ENCODE measurements at places on chromosomes 1 and 21.

DNA sequence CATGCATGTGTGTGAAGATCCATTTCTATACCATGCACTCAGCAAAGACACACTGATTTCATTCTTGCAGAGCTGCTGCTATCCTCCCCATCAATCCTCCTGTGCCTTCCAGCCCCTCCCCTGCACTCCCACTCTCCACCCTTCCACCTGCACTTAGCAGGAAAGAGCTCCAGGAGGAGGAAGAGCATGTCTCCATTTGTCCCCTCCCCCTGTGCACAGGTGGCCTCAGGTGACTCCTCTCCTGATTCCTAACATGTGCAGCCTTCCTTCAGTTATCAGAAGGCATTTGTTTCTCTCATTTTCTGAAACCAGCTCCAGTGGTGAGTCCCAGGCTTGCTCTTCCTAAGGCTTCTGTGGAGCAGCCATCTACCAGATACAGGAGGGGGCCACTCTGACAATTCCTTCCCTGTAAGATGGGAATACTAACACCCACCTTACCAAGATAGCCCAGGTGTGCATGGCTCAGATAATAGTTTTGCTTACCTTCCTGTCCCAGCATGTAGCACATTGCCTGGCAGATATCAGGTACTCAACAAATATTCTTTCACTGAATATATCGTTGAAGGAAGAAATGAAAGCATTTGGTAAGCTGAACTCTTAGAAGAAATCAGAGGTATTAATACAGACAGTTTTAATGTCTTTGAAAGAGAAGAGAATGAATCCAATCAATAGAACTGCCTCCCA lies 21.9 kb upstream of the FAM3B start:
- no peak for DNase-seq

GRCh38 chr1:48627486-48627885 lies 149.2 kb downstream of the BEND5 start:
- no peak for DNase-seq

GRCh38 chr1:76543495-76543894 lies 323.8 kb upstream of the ST6GALNAC5 start:
- no peak for DNase-seq

DNA sequence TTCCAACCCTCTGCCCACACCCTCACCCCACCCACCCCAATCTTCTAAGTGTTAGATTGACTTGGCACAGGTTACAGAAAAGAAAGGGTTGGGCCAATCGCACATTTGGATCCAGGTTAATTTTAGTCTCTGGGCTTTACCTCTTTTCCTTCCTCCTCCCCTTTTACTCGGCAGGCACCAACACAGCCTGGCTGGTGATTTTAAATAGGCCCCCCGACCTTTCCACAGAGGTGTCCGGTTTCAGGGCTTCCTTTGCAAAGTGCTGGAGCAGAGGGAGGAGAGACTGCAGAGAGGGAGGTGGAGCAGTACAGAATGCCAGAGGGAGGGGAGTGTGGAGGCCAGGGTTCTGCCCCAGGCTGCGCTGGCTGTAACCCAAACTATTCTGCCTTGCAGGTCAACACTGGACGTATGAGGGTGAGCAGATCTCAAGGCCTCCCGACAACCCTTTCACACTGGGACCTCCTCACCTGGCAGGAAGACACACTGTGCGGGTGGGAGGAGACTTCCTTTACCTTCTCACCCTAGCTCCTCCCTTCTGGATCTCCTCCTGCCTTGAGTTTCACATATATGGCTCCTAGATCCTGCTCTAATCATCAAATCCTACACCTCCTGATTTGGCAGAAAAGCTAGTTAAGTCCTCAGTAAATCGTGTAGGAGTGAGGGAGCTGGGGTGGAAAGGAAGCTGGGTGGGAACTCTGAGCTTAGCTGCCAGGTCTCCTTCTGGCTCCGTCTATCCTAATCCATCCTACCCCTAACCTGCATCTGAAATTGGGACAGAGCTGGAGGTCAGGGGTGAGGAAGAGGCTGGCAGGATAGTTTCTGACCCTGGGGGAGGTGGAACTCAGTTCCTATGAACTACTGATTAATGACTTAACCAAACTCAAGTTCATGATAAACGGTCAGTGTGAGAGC lies 2.4 kb downstream of the CA14 start:
- no peak for DNase-seq

DNA sequence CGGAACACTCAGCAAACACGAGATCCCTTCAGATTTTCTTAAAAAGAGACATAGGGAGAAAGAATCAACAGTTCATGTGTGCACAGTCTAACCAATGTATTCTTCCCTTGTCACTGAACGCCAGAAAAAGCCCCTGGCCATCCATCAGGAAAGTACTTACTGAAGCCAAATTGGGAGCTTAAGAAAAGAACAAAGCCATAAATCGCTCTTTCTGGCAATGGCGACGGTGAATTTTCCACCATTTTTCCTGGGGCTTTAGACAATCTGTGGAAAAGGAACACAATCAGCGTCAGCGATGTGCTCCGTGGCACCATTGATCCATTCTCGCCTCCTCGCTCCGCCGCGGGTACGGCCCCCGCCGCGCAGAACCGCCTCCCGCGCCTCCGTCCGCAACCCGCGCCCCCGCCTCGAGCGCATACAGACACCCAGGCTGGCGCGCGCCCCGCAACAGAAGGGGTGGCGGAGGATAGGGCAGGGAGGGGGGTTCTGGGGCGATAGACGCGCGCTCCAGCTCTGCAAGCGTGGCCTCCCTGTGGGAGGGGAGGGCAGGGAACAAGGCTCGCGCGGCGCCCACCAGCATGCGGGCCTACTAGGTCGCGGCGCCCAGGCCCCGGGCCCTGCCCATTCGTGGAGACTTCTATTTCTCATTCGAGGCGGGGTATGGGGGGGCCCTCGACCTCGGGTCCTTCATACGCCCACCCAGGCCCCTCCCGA lies 440 bp downstream of the PIGP start:
- DNase-seq, result peak; percentile 63

DNA sequence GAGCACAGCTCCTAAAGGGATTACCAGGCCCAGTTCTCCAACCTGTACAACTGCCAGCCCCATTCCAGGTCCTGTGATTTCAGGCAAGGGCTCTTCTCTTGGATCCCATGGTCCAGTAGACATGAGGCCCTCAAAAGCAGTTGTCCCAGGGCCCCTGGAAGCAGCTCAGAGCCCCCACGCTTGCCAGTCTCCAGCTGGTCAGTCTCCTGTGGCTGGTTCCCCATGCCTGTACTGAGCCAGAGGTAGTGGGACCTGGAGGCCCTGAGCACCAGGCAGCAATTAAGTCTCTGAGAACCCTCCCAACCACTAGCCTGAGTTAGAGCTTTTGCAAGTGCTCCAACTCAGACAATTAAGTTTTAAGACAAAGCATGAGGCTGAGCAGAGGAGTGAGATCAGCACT lies 36.9 kb downstream of the CDC42BPA start:
- DNase-seq, result no peak

DNA sequence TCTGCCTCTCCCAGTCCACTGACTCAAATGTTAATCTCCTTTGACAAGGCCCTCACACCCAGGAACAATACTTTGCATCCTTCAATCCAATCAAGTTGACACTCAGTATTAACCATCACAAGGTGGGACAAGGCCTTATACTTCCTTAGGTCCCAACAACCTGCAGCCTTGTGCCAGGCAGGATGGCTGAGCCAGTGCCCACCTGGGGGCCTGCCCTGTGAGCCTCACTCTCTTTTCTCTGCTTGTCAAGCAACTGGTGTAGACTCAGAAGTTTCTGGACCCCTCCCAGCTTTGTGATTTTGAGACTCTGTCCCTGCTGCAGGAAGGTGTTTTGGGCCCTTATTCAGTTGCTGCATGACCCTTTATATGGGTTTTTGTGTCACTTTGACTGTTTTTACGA lies 310.0 kb upstream of the C1orf174 start:
- no peak for DNase-seq

DNA sequence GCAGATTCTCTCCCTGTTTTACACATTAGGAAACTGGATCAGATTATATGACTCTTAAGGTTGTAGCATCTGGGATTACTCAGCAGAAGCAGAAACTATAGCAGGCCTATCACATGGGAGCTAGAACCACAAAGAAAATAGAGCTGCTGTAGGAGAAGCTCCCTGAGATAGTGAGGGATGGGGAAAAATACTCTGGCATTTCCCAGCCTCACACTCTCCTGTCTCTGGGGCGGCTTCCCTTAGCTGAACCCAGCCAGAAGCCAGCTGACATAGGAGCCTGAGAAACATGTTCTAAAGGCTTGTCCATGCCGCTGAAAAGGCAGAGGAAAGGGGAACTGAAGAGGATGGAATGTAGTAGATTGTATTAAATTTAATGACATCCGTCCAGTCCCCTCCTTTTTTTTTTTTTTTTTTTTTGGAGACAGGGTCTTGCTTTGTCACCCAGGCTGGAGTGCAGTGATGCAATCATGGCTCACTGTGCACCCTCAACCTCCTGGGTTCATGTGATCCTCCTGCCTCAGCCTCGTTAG lies 76.8 kb upstream of the DNAJC6 start:
- peak; percentile 62 for DNase-seq

DNA sequence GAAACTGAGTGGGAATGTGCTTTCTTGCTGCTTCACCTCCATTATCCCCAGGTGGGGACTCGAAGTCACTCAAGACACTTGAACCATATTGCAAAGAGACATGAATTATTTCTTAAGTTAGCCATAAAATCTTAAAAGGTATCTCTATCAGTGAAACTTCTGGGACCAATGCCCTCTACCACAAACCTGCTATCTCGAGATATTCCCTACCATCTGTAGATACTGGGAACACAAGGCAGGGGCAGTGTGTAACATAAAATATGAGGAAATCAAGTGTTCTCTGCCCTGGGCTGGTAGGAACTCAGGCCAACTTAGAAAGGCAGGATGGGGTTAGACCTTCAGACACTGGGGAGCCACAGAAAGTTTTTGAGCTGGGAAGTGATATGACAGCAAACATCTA lies 1.3 kb upstream of the CD58 start:
- no peak for DNase-seq

GRCh38 chr1:78102916-78103315 lies 57.1 kb downstream of the GIPC2 start:
- no peak for DNase-seq

DNA sequence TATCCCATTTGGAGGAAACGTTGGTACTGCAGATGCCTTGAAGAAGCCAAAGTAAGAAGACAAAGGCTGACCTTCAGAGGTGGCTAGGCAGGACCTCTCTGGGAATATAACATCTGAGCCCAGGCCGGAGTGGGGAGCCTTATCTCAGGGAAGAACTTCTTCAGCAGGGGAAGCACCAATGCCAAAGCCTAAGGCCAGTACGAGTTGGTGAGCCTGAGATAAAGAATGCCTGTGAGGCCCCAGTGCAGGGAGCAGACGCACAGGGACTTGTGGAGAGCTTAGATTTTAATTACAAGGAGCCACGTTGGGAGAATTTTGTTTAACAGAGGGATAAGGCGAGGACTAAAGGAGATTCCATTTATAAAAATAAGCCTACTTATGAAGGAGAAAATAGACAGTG lies 468.8 kb upstream of the RUNX1 start:
- DNase-seq, result no peak

DNA sequence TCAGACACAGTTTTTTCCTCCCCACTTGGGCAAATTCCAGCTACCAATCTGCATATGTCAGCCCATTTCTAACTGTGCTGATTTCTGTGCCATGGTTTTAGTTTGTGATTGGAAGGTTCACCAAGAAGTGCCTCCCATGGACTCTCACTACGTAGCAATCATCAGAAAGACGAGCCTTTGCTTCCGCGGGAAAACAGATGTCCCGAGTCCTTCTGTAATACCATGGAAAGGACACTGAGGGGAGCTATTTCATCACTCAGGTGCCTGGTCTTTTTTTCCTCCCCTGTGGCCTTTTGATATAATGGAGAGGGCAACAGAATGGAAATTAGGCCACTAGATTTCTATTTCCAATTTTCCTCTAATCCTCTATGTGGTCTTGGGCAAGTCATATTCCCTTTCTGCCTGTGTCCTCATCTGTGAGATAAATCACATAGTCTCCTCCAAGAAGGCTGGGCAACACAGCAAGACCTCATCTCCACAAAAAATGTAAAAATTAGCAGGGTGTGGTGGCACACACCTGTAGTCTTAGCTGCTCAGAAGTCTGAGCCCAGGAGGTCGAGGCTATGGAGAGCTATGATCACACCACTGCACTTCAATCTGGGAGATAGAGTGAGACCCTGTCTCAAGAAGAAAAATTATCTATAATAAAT lies 24.8 kb downstream of the LEMD1 start:
- no peak for DNase-seq

DNA sequence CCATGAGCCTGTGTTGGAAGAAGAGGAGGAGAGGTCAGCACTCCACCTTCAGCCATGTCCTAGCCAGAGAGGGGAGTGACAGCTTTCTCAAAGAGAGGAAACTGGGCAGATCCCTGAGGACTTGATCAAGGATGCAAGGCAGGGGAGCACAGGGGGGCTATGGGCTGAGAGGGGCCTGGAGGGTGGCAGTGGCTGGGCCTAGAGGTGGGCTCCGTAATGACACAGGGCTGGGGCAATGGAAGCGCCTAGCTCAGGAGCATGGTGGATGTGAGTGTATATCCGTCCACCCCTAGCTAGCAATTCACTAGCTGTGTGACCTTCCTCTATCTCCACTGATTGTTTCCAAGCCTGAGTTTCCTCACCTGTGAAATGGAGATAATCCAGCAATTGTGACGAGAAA lies 32.6 kb downstream of the NEK2 start:
- no peak for DNase-seq

DNA sequence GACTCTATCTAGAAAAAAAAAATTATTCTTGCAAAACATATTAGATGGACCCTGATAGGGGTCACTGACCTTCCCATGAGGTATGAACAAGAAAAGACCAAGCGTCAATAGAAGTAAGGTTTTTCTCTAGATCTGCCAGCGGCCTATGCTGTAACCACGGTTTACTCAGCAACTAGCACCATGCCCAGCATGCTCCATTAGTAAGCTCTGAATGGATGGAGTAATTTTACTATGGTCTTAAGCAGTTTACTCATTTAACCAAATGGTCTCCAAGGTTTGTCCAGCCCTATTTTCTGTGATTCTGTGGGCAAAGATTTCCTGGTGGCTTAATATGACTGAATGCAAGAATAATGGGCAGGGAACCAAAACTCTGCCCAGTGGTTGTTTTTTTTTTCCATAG lies 113.9 kb downstream of the ADSS2 start:
- DNase-seq, result no peak

DNA sequence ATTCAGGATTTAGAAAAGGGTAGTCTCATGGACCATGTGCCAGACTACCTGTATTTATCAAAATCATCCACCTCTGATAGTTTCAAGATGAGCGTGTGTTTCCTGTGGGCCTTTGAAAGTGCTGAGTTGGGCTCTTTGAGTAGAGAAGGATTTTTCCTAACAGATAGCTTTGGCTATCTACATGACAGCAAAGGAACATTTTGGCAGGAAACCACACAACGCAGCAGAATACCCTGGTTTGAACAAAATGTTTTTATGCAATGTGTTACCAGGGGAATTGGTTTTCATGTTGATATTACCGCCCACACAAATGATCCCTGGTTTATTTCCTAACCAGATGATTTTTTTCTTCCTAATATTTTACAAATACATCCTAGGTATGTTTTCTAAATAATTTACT lies 431.4 kb downstream of the NEGR1 start:
- DNase-seq, result no peak

GRCh38 chr1:71656902-71657301 lies 576.1 kb upstream of the ZRANB2 start:
- no peak for DNase-seq

- DNase-seq, result no peak
Measured at GRCh38 chr1:171345536-171345935, 31.6 kb downstream of the FMO4 start.

Measured in hematopoietic multipotent progenitor cell treated with erythropoietin and hydrocortisone succinate and interleukin-3 and kit ligand, for 15 days (in vitro differentiated cells).